CD8-positive, alpha-beta T cell (primary cell): ENCODE measurements at places on chromosomes 6 and 20.

GRCh38 chr6:12769556-12770256 lies 53.1 kb downstream of the PHACTR1 start:
- no peak for DNase-seq

GRCh38 chr6:75794954-75795739 lies 46.1 kb downstream of the MYO6 start:
- DNase-seq, result no peak

DNA sequence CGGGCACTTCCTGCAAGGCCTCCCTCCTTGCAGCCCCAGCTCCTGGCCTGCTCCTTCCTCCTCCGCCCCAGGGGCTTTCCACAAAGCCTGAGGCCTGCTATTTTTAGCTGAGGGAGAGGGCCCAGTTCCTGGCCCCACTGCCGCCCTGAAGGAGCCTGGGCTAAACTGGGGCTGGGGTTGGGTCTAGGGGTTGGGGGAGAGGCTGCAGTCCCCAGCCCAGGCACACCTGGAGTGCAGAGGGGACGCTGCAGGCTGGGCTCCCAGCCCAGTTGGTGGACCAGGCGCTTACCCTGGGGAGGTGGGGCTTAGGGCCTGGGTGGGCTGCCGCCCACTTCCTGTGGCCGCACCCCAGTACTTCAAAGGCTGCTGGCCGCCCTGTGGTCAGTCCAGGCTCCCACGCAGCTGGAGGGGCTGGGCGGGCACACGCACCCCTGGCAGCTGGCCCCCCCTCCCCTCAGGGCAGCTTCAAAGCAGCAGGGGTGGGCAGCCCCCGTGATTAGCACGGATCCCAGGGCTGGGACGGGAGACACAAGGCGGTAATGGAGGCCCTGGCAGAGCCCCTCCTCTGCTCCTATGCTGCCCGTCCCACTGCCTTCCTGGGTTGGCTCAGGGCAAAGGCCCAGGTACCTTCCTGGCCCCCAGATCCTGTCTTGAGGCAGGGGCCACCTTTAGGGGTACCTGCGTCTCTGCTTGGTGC lies 7.1 kb upstream of the ABHD16B start:
- no peak for DNase-seq

DNA sequence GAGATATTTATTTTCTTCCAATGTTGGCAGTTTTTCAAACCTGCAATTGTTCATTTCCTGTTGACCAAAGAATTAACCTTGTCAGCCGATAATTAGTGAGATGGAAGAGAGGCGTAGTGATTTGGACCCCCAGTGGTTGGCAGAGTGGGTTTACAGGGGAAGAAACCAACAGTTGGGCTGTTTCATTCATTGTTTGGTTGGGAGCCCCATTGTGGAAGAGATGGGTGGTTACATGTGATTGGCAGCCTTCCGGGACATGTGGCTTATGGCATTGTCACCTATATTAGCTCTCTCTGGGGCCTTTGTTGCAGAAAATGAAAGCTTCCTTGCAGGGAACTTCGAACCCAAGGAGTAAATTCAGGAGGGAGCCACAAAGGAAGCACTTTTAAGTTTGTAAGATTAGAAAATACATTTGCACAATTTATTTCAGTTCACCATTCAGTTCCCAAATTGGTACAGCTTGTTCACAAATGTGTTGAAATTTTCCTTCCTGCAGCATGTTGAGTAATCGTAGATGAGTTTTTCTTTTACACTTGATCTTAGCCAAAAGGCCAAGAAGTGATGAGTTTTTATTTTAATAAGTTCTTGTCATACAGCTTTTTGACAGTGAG lies 50.3 kb upstream of the CDKAL1 start:
- peak; percentile 7 for DNase-seq

DNA sequence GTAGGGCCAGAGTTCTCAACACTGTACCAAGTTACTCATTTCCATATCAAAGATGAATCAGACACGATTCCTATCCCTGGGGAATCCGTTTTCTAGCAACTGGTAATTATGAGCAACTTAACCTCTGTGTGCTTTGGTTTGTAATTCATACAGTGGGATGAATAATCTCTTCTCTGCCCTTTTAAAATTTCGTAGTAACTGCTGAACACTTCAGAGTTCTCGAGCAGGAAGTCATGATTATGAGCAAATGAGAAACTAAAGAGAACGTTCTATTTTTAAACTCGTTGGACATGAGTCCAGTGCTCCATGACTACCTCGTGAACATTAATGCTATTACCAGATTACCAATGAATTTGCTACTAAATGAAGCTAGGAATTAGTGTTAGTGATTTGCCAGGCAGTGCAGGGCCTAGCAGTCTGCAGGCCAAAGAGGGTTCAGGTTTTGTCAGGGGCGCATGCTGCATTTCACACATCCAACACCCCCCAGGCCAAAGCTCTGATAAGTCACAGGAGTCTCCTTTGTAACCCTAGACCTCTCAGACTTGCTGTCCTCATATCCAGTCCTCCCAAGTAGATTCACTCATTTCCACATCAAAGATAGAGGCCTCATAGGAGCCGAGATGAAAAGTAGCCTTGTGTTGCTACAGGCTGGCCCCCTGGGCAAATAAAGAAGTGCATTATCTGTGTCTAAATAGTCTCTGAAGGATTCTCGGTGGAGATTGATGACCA lies 45.8 kb upstream of the VSTM2L start:
- no peak for DNase-seq

DNA sequence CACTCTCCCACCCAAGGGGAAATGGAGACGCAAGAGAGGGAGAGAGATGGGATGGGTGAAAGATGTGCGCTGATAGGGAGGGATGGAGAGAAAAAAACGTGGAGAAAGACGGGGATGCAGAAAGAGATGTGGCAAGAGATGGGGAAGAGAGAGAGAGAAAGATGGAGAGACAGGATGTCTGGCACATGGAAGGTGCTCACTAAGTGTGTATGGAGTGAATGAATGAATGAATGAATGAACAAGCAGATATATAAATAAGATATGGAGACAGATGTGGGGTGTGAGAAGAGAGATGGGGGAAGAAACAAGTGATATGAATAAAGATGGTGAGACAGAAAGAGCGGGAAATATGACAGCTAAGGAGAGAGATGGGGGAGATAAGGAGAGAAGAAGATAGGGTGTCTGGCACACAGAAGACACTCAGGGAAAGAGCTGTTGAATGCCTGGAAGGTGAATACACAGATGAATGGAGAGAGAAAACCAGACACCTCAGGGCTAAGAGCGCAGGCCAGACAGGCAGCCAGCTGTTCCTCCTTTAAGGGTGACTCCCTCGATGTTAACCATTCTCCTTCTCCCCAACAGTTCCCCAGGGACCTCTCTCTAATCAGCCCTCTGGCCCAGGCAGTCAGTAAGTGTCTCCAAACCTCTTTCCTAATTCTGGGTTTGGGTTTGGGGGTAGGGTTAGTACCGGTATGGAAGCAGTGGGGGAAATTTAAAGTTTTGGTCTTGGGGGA lies 754 bp downstream of the TNF start:
- no peak for DNase-seq

DNA sequence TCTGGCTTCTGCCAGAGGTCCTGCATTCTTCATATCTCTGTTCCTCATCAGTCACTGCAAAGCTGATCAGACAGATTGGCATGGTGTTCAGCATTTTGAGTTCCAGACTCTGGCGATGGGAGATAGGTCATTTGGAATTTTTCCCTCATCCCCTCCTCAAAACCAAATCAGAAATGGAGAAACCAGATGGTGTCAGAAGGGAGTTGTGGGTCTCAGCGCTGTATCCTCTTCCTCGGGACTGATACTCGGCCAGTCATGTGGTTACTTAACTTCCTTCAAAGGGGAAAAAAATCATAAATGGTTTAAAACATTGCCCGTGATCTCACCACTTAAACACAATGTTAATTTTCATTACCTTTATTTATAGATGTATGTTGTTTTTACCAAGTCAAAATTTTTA lies 75.8 kb downstream of the IGF2R start:
- DNase-seq, result no peak

GRCh38 chr6:115396112-115396906 lies 664.4 kb downstream of the FRK start:
- no peak for DNase-seq

DNA sequence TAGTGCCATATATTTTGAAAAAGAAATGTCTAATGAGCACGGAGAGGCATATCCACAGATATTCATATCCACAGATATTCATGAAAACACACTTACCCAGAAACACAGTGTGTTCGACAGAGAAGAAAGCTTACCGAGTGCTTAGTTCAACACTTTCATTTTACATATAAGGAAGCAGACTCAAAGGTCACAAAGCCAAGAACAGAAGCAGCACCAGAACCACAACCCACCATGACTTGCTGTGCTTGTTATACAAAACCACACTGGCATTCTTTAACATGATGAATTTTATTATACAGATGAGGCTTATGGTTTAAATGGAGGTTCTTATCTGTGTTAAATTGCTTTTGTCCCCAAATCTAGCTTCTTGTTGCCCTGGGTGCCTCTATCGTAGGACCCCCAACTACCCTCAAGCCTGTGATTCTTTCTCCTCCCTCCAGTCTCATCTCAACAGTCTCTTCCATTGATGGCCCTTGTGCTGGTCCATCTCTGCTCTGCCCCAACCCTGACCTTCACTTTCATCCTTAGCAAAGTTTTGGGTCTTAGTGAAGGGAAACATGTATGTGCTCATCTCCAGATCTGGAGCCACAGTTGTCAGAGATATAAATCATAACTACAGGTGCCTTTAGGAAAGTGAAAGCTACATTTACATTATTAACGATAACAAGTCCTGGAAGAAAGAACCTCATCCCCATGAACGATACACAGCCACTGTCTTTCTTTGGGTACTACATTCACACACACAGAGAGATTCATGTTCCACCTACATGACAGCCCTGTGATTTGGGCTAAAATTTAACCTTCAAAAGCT lies 40.0 kb downstream of the SF3B5 start:
- DNase-seq, result peak; percentile 48

DNA sequence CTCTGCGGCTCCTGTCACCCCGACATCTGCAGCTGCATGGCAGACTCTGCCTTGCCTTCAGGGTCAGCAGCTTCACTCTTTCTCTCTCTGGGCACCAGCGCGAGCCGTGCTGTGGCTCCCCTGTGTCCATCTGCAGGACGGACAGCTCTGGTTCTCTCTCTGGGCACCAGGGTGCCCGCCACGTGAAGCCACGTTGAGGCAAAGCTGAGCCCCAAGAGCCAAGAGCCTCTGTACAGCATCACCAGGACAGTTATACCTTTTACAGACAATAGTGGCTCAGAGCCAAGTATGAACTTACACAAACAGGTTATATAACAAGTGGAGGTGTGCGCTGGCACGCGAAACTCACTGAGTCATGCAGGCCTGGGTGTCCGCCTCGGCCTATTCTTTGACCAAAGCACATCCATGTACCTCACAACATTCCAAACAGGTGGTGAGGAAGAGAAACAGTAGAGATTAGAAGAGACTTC lies 50.8 kb downstream of the FAM50B start:
- no peak for DNase-seq

GRCh38 chr20:63858393-63859165 lies 2.7 kb upstream of the ABHD16B start:
- DNase-seq, result no peak

DNA sequence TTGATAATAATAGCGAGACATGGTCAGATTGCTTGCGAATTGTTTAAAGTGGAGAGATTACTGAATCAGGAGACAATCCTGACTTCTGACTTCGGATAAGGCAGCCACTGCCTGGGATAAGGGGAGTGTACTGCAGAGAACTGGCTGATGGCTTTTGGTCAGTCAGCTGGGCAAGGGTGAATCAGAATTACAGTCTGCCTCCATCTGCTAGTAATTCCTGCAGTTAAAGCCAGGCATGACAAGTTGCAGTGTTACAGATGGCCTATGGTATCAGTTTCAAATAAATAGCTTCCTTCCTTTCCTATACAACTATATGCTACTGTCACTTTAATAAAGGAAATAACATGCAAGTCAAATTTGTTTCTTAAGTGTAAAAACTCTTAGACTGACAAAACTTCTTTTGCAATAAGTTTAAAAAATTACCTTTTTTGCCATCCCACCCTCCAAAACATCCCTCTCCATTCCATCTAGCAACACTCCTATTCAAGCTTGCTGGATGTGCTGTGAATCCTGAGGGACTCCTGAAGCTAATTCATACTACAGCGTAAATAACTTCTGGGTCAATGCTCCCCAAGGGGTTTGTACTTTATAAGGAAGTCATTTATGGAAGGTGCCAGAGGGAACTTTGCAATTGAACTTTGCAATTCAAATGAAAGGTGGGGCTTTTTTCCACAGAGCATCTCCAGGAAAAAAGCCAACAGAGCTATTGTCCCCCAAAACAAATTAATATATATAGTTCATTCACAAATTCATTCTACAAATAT lies 245.2 kb downstream of the ADGRB3 start:
- DNase-seq, result no peak

DNA sequence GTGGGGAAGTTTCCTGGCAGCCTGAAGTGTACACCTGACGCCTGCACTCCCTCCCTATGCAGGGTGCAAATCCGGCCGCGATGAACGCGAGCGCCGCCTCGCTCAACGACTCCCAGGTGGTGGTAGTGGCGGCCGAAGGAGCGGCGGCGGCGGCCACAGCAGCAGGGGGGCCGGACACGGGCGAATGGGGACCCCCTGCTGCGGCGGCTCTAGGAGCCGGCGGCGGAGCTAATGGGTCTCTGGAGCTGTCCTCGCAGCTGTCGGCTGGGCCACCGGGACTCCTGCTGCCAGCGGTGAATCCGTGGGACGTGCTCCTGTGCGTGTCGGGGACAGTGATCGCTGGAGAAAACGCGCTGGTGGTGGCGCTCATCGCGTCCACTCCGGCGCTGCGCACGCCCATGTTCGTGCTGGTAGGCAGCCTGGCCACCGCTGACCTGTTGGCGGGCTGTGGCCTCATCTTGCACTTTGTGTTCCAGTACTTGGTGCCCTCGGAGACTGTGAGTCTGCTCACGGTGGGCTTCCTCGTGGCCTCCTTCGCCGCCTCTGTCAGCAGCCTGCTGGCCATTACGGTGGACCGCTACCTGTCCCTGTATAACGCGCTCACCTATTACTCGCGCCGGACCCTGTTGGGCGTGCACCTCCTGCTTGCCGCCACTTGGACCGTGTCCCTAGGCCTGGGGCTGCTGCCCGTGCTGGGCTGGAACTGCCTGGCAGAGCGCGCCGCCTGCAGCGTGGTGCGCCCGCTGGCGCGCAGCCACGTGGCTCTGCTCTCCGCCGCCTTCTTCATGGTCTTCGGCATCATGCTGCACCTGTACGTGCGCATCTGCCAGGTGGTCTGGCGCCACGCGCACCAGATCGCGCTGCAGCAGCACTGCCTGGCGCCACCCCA lies 1.2 kb downstream of the GPR6 start:
- no peak for DNase-seq

DNA sequence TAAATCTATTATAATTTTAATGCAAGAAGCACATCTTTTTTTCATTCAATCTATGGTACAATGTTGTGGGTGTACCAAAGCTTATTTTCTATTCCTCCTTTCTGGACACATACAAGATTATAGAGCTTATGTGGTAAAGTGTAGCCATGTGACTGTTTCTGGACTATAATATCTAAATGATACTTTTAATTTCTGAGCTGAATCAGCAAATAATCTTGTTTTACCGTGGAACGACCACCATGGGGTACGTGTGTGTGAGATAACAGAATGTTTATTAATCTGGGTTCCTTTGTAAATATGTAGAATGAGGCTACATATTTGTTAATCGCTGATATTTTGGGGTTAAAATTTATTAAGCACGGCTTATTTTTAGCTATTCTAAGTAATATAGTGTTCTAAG lies 111.5 kb upstream of the EYS start:
- no peak for DNase-seq
